ENCODE measurements at places on chromosomes 1 and 21.

DNA sequence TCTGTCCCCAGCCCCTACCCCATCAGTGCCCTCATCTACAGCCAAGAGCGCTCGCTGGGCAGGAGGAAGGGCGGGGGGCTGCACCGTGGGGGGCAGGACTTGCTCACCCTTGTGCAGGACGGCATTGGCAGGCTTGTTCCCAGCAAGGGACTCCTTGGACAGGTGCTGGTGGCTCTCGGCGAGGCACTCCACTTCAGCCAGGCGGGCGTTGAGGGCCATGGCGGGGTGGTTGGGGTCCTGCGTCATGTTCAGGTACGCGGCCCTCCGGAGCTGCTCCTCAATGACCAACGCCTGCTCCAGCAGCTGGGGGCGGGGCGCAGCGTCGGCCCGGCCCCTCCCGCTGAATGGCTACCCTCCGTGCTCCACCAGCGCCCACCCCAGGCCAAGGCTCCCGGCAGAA, 64.0 kb downstream of the KCNAB2 start:
- no peak for DNase-seq

DNA sequence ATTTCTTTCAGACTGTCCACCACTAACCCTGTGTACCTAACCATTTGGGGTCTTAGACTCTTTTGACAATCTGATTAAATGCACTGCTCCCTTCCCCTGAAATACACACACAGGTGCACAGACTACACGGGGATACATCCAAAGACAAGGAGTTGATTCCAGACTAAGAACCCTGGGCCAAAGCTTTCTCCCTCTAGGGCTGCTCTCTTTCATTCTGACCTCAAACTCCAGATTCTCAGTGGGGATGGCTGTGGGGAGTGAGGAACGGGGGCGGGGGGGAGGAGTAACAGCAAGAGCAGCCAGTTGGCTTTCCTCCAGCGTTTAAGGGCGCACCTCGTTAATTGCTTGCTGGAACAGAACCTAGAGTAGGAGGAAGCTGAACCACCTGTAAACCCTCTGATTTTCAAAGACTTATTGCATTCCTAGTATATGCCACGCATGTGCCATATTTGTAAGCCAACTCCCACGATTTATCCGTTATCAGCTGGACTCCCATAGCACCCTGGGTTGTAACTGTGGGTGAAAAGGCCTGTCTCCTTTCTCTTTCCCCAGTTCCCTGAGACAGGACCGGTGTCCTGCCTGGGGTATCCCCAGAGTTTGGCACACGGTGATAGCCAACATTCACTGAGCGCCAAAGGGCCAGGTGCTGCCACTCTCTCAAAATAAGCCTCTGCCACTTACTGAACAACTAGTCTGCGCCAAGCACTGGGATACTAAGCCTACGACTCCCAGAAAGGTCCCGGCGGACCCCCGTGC, 920 bp downstream of the MTHFR start:
- DNase-seq: no peak

GRCh38 chr1:225883616-225884265, 1.6 kb upstream of the TMEM63A start:
- no peak for DNase-seq

GRCh38 chr1:24198766-24199165, 11.7 kb upstream of the IFNLR1 start:
- no peak for DNase-seq

- no peak for DNase-seq
Observed at GRCh38 chr1:117616356-117616755, 10.5 kb downstream of the TENT5C start.

DNA sequence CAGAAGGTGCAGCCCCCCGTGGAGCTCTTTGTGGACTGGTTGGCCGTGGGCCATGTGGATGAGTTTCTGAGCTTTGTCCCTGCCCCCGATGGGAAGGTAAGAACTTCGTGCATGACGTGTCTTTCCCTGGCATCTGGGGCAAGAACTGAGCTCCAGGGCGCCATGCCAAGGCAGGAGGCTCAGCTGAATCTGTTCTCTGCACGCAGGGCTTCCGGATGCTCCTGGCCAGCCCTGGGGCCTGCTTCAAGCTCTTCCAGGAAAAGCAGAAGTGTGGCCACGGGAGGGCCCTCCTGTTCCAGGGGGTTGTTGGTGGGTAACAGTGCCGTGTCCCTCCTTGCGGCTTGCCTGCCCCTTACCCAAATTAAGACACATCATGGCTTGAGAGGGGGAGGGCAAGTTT, 27.7 kb downstream of the PADI3 start:
- no peak for DNase-seq

DNA sequence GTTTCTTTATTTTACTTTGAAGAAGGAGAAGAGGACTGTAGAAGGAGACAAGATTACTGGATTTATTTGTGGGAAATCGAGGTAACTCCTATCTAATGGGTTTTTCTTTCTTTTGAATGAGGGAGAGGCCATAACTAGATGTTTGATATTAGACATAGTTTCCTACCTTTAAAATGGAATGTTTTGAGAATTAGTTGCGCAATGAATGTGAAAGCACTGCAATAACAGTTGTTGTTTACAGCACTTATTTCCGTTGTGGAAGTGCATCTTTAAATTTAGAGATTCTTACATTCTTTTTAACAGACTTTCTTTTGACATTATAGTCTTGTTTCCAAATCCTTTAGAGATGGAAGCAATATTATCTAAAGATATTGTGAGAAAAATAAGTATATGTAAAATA, 229.0 kb downstream of the SRGAP2C start:
- no peak for DNase-seq

GRCh38 chr1:91555821-91556531, 55.3 kb downstream of the CDC7 start:
- DNase-seq: peak; percentile 54

- no peak for DNase-seq
Observed at GRCh38 chr1:185578293-185578692, 155.9 kb upstream of the HMCN1 start.

GRCh38 chr1:41274752-41275545, 32.8 kb upstream of the SCMH1 start:
- no peak for DNase-seq

DNA sequence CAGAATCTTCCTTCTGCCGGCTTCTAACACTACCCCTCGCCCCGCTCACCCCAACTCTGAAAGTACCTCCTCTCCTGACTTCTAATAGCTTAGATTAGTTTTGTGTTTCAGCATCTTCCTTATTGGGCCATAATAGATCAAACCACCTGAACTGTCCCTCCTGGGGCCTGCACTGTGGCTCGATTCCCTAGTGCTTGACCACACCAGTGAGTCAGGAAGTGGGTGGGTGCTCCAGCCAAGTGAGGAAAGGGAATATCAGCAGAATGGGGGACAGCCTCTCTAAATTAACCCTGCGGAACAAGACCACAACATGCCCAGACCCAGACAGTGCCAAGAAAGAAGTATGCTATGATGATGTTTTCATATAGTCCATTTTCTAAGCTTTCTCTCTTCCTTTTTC, 8.5 kb downstream of the SERTAD4 start:
- DNase-seq: no peak

- no peak for DNase-seq
Observed at GRCh38 chr1:205059660-205060059, 16.6 kb downstream of the CNTN2 start.

- no peak for DNase-seq
Observed at GRCh38 chr1:108829498-108829916, 27.4 kb downstream of the AKNAD1 start.

- DNase-seq: no peak
Observed at GRCh38 chr21:29208682-29209059, 78.2 kb downstream of the MAP3K7CL start.

DNA sequence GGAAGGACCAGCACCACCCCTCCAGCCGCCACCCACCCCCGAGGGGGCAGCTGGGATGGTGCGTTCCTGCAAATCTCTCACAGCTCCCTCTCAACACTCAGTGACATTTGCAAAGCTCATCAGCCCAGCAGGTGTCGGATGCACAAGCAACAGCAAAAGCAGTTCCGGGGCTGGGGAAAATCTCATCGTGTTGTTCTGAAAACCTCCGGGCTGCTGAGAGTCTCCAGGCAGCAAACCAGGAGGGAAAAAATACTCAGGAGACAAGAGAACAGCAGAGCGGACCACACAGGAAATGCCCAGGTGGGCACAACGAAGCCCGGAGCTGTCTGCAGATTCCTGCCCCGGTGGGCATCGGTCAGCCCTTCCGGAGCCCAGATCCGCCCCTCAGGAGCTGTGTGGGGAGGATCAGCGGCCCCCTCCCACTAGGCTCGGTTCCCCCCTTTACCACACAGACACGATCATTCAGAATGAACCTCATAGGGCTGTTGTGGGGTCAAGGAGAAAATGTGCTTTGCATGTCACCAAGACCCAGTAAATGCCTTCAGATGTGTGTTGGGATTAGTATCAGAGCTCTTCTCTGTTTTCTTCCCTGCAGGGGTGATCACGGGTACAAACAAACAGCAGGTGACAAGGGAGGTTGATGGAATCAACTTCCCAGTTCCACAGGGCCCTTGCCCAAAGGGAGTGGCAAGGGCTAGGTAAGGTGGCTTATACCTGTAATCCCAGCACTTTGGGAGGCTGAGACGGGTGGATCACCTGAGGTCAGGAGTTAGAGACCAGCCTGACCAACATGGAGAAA, 127.0 kb upstream of the TIAM1 start:
- no peak for DNase-seq

GRCh38 chr1:93029317-93029716, 49.8 kb upstream of the MTF2 start:
- DNase-seq: no peak

DNA sequence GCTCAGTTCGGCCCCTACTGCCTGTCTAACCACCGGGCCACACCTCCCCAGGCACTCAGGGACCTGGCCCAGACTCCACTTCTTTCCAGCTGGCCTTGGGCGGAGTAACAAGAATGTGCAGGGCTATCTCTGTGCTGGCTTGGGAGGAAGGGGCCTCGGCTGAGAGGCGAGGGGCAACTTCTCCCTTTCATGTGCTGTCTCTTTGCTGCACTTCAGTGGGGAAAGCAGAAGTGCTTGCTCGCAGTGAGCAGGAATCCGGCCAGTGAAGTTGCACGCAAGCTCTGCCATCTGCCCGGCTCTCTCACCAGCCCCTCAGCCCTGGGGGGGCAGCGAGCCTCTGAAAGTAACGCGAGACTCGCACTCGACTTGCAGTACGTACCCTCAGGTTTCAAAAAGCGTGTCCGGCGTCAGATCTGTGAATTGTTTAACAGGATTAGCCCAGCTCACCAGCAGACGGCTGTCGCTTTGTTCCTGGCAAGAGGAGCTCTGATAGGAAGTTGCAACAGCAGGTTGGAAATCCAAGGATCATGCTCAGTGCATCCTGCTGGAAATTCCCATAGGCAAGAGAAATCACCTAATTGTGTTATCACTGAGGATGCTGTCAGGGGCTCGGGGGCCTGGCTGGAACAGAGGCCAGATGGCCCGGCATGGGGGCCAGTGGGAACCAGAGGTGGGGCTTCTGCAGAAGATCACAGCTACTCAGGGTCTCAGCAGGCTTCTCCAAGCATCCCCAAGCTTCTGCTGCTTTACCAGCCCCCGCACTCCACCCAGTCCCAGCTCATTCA, 221.1 kb downstream of the NPHP4 start:
- DNase-seq: no peak

GRCh38 chr1:5585256-5585655, 407.0 kb downstream of the NPHP4 start:
- no peak for DNase-seq

GRCh38 chr1:213507472-213508223, 456.6 kb downstream of the RPS6KC1 start:
- no peak for DNase-seq

GRCh38 chr21:32392299-32392879, 423 bp downstream of the URB1 start:
- peak; percentile 4 for DNase-seq

DNA sequence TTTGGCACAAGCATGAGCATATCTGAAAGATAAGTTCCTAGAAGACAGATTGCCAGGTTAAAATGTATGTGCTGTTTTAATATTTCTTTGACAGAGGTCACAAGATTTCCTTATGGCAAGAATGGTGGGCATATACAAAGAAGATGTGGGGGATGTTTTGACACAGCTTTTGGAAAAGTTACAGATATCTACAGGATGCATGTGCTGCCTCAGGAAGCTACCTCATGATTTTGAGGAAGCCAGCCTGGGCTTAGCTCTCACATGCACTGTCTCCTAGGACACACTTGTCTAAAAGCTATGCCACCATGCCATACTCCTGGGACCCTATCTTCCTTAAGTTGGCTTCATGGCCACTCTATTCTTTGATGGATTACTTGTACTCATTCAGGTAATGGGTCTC, 99.9 kb downstream of the C1orf94 start:
- no peak for DNase-seq

DNA sequence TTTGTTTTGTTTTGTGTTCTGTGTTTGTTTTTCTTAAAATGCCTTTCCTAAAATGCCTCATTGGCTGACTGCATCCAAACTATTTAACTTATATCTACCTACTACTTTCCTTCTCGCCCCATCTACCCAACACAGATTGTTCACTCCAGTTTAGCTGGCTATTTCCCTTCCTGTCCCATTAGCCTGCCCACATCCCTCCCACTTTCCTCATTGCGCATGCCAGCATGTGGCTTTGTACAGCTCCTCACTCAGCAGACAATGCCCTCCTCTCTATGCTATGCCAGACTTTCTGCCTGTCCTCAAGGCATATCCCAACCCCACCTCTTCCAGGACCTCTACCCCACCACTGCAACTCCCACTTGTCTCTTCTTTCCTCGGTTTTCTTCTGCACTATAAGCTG, 94.7 kb upstream of the C1orf21 start:
- no peak for DNase-seq

DNA sequence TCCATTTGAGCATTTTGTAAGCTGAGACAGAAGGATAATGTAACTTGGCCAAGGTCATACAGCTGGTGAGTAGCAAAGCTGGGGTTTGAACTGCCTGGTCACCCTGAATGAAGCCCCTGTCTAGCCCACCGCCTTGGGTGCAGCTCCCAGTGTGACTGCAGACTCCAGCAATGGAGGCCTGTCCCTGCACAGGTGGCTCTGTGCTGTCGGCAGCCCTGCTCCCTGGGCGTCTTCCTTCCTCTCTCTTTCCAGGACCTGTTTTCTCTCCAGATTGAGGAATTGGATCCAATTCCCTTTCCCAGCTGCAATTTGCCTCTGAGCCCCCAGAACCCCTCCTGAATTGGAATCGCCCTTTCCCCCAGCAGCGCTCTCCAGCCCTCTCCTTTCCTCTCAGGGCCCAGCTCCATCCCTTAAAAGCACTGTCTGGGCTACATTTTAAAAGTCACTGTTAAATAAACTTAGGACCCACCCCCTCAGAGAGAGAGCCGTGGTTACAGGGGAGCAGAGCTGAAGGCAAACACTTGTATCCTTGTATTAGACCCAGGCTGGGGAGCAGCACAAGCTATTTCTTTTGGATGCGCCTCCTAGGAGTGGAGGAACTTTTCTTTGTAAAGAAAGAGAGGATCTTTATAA, 161.4 kb upstream of the LMO4 start:
- DNase-seq: no peak
